ENCODE measurements at places on chromosomes 11 and 22.
A peak's percentile ranks its signal among the peaks of the same experiment; 100 is the strongest.

DNA sequence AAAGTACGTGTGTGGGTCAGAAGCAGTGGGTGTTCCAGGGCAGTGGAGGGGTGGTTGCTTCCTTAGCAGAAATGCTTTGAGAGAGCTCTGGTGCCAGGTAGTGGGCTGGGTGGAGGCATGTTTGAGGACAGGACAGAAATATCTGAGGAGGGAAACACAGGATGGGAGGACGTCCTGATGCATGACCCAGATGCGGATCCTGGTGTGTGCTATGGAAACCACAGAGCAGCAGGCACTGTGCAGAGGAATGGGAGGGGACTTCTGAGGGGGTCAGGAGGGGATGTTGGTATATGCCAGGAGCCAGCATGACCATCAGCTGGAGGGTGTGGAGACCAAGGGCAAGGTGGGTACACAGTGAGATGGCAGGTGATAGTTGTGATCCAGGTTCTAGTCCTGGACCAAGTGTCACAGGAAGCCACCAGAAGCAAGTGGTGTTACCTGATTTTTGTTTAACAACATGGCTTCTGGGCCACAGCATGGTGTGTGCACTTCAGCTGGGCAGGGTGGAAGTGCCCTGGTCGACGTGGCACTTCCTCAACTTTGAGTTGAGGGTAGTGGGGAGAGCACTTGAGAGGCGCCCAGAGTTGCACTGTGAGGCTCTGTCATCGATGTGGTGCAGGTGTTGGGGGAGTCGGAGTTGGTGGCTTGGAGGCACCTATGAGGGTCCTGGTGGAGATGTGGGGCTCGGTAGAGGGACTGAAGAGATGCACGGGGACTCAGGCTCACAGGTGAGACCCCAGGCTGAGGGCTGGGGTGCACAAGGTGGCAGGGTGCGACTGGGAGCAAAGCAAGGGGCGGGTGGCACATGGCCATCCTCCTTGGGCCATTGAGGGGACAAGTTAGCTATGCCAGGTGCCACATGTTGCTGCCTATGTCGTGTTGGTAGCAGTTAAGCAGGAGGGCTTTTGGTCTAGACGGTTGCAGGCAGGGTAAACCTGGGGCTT, 7.5 kb downstream of the DGCR8 start:
- DNase-seq, result no peak

- DNase-seq, result peak; percentile 72
Measured at GRCh38 chr11:34028425-34028824, 23.1 kb upstream of the CAPRIN1 start.

- no peak for DNase-seq
Measured at GRCh38 chr22:27499121-27499520, 302.4 kb downstream of the MN1 start.

DNA sequence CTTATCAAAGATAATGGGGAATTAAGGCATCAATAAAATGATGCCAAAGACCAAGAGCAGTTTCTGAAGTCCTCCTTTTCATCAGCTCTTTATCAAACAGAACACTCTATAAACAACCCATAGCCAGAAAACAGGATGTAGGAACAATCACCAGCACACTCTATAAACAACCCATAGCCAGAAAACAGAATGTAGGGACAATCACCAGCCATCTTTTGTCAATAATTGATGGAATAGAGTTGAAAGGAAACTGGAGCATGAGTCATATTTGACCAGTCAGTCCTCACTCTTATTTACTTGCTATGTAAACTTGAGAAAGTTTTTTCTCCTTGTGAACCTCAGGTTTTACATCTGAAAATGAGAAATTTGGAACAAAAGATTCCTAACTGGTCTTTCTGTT, 10.0 kb downstream of the MS4A2 start:
- no peak for DNase-seq

DNA sequence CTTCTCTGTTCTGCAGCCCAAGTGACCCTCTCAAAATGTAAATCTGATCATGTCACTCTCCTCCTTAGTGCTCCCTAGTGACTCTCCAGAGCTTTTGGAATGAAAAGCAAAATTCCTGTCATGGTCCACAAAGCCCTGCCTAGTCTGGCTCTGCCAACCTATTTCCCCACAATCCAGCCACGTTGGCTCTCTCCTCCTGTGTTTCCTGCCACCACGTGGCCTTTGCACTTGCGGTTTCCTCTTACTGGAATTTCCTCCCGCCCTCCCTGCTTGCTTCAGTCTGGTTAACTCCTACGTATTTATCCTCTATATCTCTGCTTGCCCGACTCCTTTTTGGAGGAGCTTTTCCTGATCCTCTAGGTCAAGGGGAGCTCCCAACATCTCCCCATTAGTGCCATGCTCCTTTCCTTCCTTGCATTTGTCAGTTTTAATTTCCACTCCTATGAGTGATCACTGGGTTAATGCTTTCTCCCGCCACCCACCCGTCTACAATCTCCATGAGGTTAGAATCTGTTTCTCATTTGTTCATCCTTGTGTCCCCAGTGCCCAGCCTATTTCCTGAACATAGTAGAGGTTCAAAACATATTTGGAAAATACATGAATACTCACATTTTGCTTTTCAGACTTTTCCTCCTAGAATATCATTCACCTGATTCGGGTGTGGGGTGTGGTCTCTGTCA, 11.5 kb downstream of the NNMT start:
- peak; percentile 96 for DNase-seq

DNA sequence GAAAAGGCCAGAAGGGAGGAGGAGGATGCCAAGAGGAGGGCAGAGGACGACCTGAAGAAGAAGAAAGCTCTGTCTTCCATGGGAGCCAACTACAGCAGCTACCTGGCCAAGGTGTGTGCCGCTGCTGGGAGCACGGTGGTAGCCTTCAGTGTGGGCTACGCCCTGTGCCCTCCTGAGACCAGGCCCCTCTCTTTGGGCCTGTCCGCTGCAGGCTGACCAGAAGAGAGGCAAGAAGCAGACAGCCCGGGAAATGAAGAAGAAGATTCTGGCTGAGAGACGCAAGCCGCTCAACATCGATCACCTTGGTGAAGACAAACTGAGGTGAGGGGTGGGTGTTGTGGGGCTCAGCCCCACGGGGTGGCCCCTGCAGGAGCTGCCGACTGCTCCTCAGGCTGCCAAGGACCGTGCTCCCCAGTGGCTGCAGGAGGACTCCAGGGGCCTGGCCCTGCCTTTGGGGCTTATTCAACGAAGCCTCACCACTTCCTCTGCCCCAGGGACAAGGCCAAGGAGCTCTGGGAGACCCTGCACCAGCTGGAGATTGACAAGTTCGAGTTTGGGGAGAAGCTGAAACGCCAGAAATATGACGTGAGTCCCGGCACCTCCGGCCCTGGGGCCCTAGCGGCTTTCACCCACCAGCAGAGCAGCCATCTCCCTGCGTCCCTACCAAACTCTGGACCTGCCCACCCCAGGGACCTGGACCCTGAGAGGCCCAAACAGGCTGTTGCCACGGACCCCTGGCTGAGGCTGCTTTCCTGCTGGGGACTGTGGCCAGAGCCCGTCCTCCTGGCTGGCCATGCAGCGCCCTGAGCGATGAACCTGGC, 12.6 kb upstream of the MRPL23 start:
- no peak for DNase-seq

- no peak for DNase-seq
Measured at GRCh38 chr22:31846161-31847115, 92.6 kb downstream of the DEPDC5 start.

DNA sequence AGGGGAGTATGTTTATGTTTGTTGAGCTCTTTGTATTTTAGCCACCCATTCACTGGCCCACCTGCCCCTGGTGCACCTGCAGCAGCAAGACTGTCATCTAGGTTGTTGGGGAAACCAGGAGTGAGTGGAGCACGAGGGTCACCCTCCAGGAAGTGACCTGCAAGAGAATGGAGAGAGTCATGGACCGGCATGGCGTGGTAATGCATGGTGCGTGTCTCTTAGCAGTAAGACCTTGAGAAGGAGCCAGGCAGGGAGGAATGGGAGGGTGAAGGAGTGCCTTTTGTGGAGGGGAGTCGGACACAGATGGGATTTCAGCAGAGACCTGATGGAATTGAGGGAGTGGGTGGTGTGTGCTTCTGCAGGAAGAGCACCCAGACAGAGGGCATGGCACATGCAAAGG, 37.9 kb downstream of the KCNQ1 start:
- no peak for DNase-seq

- peak; percentile 68 for DNase-seq
Measured at GRCh38 chr11:66045177-66045639, 3.8 kb downstream of the GAL3ST3 start.

All from AG10803 (cell line).